Body of pancreas (tissue), 4 donors: ENCODE measurements at places on chromosomes 5 and 9. TPM values are rescaled to one million over a fixed set of nuclear protein-coding genes. Genes with fewer than 3 reads are reported as not detected.
A peak's percentile ranks its signal among the peaks of the same experiment; 100 is the strongest.

The CNTNAP3B gene
- 34.2 TPM for total RNA-seq

The GBGT1 gene
- total RNA-seq = 5.4 TPM

The SPINK13 gene
- 5.7 TPM for total RNA-seq

The HINT1 gene
- total RNA-seq = 89.8 TPM

DNA sequence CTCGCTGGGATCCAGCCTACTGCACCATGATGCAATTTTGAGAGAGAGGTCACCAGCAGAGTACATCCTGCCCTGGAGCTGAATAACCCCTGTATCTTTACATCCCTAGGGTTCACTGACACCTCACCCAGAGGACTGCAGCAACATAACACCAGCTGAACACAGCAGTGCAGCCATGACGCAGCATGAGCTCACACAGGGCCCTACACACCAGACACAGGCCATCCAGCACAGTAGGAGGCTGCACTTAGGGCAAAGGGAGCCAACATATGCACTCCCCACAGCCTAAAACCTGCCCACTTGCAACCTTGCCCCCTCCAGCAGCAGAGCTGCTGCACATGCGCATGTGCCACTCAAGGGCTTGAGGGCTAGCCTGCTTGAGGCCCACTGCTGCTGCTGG, 157.3 kb upstream of the SMARCA2 start:
- no peak for DNase-seq

GRCh38 chr9:124500028-124500795, 7.0 kb downstream of the NR5A1 start:
- DNase-seq = no peak

DNA sequence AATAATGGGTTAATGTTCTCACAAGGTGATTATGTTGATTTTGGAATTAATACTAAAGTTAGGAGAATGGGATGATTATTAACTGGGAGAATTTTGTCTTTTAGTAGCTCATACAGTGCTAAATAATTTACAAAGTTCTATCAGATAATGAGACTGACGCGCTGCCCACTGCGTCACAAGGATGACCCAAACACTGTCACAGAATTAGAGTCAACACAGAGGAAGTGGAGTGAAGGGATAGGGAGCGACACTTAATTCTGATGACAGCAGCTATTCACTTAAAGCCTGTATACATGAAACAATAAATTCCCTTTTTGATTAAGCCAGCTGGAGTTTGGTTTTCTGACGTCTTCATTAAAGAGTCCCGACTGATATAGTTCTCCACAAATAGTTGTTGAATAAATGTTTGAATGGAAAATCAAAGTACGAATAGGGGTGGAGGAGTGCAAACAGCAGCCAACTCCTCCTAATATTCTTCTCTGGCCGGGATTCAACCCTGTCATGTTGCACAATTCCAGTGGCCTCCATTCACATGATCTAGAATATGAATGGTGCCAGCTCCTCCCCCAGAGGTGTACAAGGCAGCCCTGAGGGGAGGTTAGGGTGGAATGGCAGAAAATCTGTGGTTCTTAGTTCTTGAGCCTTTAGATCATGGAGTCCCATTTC, 140.3 kb downstream of the PCSK1 start:
- peak; percentile 31 for DNase-seq

- DNase-seq = no peak
Measured at GRCh38 chr5:146703899-146704298, 174.7 kb downstream of the PPP2R2B start.

The FAM163B gene
- total RNA-seq = not detected

The IFNA10 gene
- not detected for total RNA-seq

GRCh38 chr5:64229163-64229774, 63.6 kb downstream of the RNF180 start:
- no peak for DNase-seq

The CAMK2A gene
- 0.26 TPM for total RNA-seq

The OMD gene
- 0.33 TPM for total RNA-seq

The ZNF367 gene
- total RNA-seq = 2.6 TPM

DNA sequence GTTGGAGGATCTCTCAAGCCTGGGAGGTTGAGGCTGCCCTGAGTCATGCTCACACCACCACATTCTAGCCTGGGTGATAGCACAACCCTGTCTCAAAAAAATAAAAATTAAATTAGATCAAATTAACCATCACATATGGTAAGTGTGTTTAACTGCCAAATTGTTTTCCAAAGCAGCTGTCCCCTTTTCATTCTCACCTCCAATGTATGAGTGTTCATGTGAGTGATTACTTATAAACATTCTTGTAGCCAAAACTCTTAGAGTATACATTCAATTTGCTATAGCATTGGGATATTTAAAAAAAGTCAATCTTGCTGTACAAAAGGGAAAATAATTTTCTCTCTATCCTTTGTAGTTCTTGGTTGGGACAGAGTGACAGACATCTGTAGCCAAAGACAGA, 53.4 kb upstream of the SNAPC3 start:
- no peak for DNase-seq

- DNase-seq = no peak
Measured at GRCh38 chr5:96963267-96963666, 27.4 kb downstream of the LNPEP start.

DNA sequence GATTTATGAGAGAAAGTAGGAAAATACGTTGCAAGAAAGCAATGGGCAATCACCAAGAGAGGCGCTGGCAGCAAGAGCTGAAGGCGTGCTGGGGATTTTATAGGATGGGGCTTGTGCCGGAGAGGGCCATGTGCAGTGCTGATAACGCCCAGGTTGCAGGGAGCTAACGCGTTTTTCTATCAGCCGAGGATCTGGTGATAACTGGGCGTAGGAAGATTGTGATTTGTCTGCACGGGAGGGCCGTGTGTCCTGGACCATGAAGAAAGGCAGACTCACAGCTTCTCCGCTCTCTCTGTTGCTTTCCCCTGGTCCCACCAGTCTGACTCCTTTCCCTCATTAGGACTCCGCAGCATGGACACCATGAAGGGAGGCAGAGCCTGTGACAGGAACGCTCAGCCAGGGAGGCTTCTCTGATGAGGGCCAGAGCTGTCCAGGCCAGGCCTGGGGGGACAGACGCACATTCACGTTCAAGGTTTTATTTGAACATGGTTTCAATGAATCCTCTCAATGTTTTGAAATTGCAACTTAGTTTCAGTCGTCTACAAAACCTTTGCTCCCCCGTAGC, 11.9 kb upstream of the CACNA1B start:
- no peak for DNase-seq

GRCh38 chr5:71899865-71900342, 180.8 kb downstream of the CARTPT start:
- DNase-seq = no peak

DNA sequence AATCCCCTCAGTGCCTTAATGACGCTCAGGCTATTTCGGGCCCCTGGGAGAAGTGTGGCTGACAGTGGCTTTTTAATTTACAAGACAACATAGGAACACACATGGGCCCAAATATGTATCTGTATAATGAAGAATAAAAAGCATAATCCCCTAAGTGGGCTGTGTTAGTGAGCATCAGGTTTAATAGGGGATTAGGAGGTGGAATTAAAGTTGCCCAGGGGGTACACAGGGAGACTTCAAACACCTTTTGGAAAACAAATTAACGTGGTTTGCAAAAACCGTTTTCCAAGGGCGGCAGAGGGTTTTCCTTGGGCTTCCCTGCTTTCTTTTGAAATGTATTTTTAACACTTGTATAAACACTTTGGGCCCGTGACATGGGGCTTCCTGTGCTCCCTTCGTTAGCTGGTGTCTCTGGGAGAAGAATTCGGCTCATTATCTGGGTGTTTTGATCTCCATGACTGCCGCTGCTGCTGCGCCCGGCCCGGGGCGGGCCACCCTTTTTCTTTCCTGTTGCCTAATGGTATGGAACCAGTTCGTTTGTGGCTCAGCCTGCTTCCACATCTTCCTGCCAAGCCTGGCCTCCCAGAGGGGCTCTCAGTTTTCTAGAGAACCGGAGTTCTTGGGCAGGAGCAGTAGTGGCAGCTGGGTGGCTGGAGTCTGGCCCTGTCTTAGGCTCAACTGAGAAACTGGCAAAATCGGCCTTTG, 173.0 kb downstream of the MACROH2A1 start:
- DNase-seq = no peak

The ADGRV1 gene
- 19.2 TPM for total RNA-seq

DNA sequence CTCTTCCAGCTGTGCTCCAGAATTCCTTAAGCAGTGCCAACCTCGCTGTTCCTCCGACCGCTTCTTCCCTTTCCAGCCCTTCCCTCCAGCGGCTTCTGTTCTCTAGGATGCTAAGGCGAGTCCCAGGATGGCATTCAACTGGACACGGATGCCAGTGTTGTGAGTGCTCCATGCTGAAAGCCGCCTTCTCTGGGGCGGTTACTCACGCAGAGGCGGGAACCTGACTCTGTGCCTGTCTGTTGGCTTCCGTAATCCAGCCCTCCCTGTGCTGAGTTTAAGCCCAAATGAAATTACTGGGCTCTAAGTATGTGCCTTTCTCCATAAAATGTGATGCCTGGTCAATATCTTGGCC, 20.2 kb downstream of the COL5A1 start:
- no peak for DNase-seq

The HNRNPH1 gene
- total RNA-seq = 335 TPM

- no peak for DNase-seq
Measured at GRCh38 chr9:97405551-97405950, 6.3 kb upstream of the TDRD7 start.

- DNase-seq = no peak
Measured at GRCh38 chr5:67366276-67366675, 169.7 kb upstream of the CD180 start.

The SLC46A2 gene
- 0.78 TPM for total RNA-seq

The FKBP15 gene
- total RNA-seq = 15.8 TPM

DNA sequence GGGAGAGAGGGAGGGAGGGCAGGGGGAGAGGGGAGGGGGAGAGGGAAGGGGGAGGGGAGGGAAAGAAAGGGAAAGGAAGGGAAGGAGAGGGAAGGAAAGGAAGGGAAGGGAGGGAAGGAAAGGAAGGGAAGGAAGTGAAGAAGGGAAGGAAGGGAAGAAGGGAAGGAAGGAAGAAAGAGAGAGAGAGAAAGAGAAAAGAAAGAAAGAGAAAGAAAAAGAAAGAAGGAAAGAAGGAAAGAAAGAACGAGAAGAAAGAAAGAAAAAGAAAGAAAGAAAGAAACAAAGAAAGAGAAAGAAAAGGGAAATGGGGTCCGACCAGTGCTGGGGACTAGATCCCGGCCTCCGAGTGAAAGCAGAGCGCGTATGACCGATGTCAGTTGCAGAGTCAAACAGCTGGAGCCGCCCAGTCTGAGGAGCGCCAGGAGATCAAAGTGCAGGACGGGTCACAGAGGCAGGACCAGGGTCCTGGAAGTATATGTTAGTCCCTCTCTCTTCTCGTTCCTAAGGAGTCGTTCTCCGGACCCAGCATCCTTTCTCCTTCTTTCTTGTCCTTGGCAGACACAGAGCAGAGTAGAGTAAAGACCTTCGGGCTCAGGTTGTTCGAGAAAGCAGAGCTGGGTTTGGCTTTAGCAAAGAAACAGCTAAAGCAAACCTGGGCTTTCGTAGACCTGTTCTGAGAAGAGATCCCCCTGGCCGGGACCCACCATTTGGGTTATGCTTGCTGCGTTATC, 305.4 kb upstream of the MSX2 start:
- DNase-seq = no peak

- no peak for DNase-seq
Measured at GRCh38 chr5:167819406-167819805, 472.0 kb upstream of the WWC1 start.

DNA sequence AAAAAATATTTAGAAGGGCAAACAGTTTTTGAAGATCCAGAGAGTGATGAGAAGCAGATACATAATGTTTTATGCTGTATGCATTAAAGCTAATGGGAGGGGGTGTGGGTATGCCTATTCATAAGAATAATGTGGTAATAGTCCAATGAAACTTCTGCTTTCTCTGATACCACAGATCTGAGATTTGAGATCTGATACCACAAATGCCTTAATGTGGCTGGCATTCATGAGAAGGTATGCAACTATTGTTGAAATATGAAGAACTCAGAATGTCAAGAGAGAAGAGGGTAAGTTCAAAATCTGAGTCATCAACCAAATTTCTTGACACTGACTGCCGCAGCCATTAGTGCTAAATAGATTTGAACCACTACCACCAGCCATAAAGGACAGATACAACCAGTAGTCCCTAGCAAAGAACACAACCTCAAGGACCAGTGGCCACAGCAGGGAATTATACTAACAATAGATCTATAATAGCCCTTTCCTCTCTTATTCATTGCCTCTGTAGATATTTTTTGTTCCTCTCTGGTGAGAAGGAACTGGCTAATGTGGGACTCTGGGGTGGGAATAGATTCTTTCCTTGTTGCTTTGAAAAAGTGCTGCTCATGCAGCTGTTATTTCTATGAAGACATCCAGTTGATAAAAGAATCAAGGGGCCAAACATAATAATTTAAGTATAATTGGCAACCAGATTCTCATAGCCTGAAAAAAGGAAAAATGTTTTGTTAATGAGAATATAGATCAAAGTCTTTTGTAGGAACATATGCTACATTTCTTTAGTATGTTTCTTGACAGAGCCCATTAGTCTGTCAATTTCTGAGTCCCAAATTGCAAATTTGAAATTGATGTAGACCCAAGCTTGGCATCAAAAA, 256.5 kb upstream of the ZNF608 start:
- DNase-seq = no peak

The C9 gene
- not detected for total RNA-seq

The IFNB1 gene
- not detected for total RNA-seq

DNA sequence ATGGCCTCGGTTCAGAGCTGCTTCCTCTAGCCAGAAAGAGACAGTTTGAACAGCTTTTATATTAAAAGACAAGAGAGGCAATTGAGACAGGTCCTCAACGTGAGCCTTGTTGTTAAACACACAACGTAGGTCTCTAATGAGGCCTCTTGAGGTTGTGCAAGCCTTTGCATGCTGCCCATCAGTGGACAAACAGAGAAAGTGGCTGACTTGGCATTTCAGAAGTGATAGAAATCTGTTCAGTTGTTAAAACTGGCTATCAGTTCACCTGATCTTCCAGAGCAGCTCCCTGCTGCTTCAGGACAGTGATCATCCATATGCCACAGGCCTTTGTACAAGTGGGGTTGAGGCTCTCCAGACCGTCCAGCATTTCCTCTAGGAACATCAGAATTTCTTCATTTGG, 58.8 kb downstream of the MROH2B start:
- DNase-seq = no peak

- no peak for DNase-seq
Measured at GRCh38 chr5:135991429-135991828, 36.6 kb upstream of the LECT2 start.

DNA sequence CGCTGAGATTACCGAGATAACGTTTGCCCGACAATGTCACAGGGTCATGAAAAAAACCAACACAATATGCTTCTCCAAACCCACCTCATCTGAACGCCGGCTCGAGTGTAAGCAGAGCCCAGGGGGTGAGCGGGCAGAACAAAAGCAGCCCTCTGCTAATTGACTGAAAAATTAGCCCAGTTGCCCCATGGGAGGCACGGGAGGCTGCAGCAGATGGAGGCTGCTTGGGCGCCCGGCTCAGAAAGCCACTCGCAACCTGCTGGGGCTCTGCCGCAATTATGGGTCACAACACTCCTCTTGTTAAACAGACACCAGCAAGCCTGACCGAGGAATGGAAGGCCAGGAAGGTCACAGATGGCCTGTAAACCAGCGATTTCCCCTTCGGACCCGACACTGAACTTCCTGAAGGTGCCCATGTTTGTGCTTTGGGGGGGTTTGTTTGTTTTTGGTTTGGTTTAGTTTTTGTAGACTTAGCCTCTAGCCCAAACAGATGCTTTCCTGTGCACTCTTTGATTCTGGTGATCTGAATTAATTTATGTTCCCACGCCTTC, 104.6 kb upstream of the IRX1 start:
- no peak for DNase-seq

- DNase-seq = no peak
Measured at GRCh38 chr5:122085041-122085440, 7.0 kb upstream of the LOX start.

GRCh38 chr5:134139891-134140469, 25.5 kb downstream of the TCF7 start:
- DNase-seq = peak; percentile 6

- DNase-seq = no peak
Measured at GRCh38 chr9:113255438-113255837, 19.9 kb downstream of the CDC26 start.
